ENCODE measurements at places on chromosomes 11 and 22.

- DNase-seq, result no peak
Measured at GRCh38 chr11:34754171-34754823, 133.4 kb downstream of the EHF start.

DNA sequence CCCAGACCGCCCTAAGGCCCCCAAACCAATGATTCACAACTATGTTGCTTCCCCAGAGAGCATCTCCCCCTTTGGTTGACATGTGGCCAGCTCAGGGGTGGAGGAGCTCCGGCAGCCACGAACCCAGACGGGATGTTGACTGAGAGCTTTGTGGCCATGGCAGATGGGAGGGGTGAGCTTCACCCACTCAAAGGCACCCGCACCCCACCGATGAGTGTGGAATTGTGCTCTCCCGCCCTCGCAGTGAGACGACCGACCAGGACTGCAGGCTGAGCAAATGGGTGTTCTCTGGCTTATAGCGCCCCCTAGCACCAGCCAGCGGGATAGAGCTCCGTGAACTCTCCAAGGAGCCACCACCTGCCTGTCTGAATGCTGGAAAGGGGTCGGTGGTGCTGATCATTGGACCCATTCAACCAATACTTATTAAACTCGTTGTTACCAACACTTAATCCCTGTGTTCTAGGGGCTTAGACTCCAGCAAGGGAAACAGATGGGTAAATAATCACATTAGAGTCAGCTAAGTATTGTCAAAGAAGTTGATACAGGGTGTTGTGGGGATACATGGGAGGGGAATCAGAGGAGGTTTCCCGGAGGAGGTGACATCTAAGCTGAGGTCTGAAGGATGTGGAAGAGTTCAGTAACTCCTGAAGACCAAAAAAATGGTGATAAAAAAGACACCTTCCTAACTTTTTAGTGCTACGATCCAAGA is 4.5 kb upstream of the TIMP3 start:
- DNase-seq, result no peak

- DNase-seq, result no peak
Measured at GRCh38 chr11:122755409-122755808, 82.9 kb upstream of the CRTAM start.

DNA sequence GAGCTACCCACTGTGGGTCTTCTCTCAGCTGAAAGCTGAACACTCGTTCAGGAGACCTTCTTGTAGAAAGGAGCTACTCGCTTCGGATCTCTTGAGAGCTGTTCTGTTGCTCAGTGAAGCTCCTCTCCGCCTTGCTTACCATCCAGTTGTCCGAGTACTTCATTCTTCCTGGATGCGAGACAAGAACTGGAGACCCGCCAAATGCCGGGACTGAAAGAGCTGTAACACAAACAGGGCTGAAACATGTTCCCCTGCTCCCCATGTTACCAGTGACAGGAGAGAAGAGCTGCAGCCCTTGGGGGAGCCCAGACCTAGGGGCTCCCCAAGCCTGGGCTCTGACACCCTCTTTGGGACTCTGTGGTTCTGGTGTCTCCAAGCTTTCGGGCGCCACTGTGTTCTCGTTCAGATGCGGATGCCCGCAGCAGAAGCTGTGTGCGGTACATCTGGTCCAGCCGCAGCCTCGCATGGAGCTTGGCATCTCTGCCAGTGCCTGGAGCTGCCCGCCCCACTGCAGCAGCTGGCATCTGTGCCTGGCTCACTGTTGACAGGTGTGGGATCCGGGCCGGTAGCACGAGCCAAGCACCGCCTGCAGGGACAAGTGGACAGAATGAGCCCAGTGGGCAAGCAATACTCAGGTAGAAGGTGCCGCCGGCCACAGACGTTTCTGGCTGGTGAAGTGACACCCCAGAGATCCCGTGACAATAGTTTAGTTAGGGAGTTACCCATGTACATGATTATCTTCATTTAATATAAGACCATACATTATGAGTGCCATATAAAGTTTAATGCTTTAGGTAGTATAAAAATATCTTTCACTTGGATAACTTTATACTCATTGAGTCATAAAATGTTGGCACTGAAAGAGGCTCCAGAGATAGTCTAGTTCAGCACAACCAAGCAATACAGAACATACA is 49.1 kb downstream of the EMSY start:
- no peak for DNase-seq

GRCh38 chr22:43956805-43957463 is 1.7 kb downstream of the SAMM50 start:
- no peak for DNase-seq

DNA sequence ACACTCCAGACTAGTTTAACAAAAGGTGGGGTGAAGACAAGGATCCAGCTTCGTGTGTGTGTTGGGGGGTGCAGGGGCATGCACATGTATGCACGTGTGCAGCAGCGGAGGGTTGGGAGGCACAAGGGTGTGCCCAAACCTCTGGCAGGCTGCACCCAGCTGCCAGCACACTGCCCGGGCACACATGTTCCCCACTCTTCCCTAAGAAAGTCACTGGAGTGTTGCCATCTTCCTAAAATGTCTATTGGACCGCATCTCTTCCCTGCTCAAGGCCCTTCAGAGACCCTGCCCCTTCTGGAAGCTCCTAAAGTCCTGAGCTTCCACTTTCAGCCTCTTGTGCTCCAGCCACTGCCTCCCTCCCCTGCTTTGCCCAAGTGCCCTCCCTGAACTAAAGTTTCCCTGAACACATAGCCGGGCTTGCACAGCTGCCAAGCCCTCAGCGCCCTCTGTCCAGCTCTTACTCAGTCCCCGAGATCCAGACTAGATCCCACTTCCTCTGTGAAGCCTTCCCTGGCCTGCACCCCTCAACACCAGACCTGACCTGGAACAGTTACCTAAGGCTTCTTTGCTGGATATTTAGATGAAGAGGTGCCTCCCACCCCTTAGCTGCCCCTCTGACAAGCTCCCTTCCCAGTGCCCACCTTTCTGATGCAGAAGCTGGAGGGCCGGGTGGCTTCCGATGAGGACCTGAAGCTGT is 6.0 kb downstream of the CFL1 start:
- DNase-seq, result no peak

- DNase-seq, result no peak
Measured at GRCh38 chr11:60129853-60130252, 41.4 kb downstream of the MS4A2 start.

DNA sequence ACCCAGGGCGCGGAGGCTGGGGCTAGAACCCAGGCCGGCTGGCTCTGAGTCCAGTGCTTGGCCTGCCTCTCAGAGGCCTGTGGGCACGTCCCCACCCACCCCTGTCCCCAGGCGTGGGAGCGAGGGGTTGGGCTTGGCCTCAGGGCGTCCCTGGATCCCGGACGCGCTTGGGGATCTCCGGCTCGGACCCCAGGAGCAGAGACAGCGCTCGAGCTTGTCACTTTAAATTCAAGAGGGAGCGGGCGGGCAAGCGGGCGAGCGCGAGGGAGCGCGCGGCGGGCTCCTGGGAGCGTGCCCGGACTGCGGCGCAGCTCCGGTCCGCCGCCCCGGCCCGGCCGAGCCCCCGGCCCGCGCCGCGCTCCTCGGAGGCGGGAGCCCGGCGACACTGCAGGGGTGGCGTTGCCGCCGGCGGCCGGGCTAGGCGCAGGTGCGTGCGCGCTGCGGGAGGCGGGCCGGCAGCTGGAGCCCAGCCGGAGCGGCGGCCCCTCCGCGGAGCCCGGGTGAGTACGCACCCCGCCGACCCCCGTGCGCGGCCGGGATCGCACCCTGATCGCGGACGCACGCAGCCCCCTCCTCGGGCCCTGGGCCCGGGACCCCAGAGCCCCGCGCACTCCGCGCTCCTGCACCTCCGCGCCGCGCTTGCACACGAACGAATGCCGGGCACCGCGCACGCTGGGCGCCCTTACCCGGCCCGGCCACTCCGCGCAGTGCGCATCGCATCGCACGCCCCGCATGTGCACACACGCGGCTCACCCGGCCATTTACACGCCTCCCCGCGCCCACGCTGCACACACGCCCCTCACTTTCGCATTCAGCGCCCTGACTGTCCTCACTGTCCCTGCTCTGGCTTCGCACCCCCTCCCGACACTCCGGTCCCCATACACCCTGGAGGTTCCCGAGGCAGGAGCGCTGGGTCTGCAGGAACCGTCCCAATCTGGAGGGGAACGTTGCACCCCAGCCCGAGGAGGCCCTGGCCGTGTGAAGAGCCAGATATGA is at the start of gene SYT12:
Gene SYT12, plus strand, starts transcription at position 174 of the 996 bp plus-strand sequence. CDS start 7,011 bp downstream, outside the sequence.
- DNase-seq, result no peak

DNA sequence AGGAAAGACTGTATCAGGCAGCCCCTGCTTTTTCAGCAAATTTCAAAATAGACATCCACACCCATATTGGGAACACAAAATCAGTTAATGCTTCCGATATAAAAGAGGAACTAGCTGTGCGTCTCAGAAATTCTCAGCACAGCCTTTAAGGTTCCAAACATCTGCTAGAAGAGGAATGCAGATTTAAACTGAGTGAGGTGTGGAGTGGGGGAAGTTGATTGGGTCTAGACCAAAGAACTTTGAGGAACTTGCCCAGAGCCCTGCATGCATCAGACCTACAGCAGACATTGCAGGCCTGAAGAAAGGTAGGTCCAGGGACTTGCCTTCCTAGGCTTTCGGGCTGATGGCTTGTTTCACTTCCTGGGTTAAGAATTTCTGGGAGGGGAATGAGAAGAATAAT is at the start of gene MS4A4A:
Gene MS4A4A, plus strand, starts transcription at position 255 of the 400 bp plus-strand sequence. Its CDS starts 10 bp downstream, at position 265.
- peak; percentile 49 for DNase-seq

GRCh38 chr22:39255449-39256185 is 10.8 kb upstream of the PDGFB start:
- DNase-seq, result no peak

- no peak for DNase-seq
Measured at GRCh38 chr22:28909375-28909774, 26.0 kb downstream of the ZNRF3 start.

GRCh38 chr11:46382646-46383403 is 1.4 kb downstream of the MDK start:
- no peak for DNase-seq

GRCh38 chr11:24738972-24739371 is 242.1 kb downstream of the LUZP2 start:
- DNase-seq, result no peak

DNA sequence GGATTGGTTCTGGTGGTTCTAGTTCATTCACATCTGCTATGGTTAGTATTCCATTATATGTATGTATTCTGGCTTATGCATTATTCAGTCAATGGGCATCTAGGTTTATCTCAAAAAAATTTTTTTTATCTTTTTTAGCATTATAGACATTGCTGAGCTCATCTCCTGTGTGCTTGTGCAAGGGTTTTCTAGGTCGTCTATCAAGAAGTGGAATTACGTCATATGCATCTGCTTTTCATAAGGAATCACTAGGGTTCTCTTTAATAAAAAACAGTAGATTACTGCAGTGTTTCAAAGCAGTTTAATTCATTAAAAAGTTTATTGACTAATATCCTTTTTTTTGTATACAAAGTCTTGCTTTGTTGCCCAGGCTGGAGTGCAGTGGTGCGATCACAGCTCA is 21.3 kb downstream of the TBC1D22A start:
- no peak for DNase-seq

DNA sequence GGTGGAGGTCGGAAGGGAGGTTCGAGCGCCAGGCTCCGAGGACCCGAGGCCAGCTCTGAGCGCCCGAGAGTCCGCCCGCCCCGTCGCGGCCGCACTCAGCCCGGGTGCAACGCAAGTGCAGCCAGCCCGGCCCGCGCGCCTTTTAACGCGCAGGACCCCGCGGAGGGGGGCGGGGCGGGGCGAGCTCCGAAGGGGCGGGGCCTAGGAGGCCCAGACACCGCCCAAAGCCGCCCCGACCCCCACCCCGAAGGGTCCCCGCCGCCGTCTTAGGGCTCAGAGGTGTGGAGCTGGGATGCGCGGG is at the start of gene PHOX2A:
Gene PHOX2A, minus strand, starts transcription at position 117 of the 301 bp plus-strand sequence. CDS start 172 bp downstream, outside the sequence.
- no peak for DNase-seq

GRCh38 chr11:70557742-70558485 is 159.6 kb downstream of the CTTN start:
- DNase-seq, result no peak

- DNase-seq, result no peak
Measured at GRCh38 chr11:99065121-99065520, 44.4 kb downstream of the CNTN5 start.

DNA sequence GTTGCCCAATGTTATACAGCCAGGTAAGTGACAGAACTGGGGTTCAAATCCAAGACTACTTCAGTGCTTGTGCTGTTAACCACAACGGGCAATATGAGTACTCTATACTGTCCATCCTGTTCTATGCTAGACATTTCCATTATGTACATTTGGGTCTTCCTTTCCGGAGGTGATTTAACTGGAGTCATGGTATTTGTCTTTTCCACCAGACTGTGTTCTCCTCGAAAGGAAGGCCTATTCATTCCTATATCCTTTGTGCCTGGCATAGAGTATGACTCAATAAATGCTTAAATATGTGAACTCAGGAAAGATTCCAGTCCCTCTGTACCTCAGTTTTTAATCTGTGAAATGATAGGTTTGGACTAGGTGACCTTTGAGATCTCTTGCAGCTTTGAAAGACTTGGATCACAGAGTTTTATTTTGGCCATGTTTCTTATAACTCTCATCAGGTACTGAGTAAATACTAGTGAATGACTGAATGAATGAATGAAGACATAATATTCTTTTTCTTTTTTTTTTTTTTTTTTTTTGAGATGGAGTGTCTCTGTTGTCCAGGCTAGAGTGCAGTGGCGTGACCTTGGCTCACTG is 6.6 kb downstream of the RNF121 start:
- DNase-seq, result no peak

DNA sequence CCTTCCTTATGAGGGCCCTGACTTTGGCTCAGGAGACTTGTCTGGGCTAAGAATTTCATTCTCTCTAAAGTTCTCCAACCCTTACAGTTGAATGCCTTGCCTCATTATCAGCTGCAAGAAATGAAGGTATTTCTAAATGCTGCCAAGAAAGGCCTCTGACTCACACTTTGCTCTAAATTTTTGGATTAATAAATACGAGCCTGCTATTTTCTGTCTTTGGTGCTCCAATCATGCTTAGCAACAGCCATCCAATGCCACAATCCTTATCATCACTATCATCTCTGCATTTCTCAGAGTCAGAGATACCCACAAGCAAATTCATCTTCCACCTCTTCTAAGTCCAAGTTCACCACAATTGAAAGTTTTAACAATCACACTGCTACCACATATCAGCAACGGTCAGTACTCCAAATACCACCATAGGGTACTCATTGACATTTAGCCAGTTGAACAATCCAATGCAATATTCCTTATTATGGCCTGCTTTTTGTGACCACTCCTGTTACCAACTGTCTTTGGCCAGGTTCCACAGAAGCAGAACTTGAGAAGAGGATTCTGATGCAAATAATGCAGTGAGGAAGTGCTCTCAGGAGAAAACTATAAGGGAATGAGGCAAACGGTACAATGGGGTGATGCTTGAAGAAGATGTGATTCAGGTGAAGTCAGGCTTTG is 5.7 kb downstream of the PATE2 start:
- no peak for DNase-seq

GRCh38 chr11:128733440-128734102 is 39.7 kb downstream of the FLI1 start:
- no peak for DNase-seq

- DNase-seq, result no peak
Measured at GRCh38 chr11:74009675-74010305, 905 bp upstream of the UCP3 start.
